Activated naive CD4-positive, alpha-beta T cell treated with Interleukin-2 at 50 U/mL for 16 hours (primary cell): ENCODE measurements at places on chromosomes 16 and 17.

DNA sequence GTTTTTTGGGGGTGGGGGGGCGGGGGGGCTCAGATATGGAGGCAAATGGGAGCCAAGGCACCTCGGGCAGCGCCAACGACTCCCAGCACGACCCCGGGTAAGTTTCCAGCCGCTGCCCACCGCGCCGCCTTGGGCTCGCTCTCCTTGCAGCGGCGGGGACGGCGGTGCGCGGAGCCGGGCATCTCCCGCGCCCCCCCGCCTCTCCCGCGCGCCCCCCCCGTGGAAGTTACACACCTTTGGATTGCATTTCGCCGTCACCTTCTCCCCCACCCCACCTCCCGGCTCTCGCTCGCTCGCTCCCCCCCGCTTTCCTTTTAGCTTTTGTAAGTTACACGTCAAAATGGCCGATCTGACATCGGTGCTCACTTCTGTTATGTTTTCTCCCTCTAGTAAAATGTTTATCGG, 387 bp downstream of the MSI2 start:
- DNase-seq, result peak; percentile 56

GRCh38 chr17:42441371-42442195, 17.1 kb upstream of the ATP6V0A1 start:
- DNase-seq, result no peak

DNA sequence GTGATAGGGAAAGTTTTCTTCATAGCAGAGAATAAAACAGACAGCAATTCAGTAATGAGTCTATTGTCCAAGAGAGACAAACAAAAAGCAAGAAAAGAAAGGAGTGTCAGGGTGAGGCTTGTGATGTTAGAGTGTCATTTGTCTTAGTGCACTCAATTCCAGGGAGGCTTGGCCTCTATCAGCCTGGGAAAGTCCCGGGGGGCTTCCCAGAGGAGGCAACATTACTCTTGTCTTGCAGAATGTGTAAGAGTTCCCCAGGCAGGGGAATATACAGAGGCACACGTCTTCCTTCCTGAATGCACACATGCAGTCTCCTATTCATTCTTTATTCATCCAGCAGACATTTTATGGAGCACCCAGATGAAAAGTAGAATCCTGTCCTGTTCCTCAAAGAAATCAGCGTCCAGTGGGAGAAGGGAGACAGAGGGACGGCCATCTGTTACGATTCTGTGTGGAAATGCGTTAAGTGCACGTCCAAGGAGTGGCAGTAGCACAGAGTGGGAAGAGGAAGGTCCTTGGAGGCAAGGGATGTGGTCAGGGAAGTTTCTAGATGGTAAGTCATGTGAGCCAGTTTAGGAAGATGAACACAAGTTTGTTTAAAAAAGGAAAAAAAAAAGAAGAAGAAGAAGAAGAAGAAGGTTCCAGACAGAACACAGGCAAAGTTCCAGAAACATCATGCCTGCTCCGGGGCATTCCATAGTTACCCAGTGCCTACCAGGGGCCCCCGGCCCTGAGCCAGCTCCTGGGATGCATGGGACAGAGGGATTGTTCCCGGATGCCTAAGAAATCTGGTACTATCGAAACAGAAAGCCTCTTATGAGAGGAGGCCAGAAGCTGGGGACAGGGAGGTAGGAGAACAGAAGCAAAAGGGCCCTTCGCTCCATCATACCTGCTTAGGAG, 21.1 kb downstream of the CACNG4 start:
- DNase-seq, result no peak

- DNase-seq, result no peak
These were observed 41.9 kb upstream of the POLR3E start for GRCh38 chr16:22255335-22255734.

GRCh38 chr16:12061336-12062055, 85.0 kb downstream of the SNX29 start:
- no peak for DNase-seq

- DNase-seq, result no peak
These were observed 41.4 kb downstream of the MRTFB start for GRCh38 chr16:14112539-14112856.

DNA sequence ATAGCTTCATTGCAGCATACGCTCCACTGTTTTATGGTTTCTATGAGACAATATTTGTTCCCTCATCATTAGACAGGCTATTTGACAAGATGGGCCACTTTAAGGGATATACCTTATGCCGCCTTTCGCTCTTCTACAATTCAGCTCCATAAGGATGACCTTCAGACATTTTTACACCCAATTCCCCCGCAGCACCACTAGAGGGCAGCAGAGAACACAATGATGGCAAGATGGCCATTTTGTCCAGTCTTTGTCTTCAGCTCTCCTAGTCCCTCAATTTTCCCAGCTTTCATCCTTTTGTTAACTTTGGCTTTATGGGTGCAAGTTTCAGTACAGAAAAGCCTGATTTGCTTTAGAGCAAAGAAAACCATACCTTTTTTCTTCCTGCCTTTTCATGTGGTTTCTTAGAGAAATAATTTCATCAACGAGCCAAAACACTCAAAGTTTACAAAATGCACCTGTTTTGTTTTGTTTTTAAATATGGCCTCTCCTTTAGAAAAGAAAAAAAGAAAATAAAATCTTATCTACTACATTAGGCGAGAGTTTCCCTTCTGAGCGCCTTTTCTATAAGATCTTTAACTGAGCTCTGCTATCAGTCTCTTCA, 355.3 kb downstream of the TOX3 start:
- DNase-seq, result peak; percentile 46

GRCh38 chr17:48472411-48473281, 42.6 kb upstream of the SKAP1 start:
- DNase-seq, result no peak

GRCh38 chr17:4090898-4091297, 51.9 kb downstream of the ZZEF1 start:
- no peak for DNase-seq

DNA sequence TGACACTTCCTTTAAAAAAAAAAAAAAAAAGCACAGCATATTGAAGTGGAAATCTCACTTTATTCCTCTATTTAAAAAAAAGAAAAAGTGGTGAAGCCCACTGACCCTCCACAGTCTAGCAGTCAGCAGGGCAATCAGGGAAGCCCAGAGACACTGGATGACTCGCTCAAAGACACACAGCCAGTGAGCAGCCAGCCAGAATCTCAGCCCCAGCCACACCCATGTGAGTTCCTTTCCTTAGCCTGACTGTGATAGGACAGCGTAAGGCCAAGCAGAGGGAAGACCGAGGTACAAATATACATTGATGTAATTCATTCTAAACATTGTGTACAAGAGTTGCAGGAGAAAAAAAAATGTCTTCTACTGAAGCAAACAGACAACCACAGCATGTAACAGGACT, 22.5 kb downstream of the XPO6 start:
- DNase-seq, result peak; percentile 29

- no peak for DNase-seq
These were observed 214.0 kb downstream of the CDH11 start for GRCh38 chr16:64907844-64908243.

- DNase-seq, result no peak
These were observed 44.3 kb downstream of the ABCA8 start for GRCh38 chr17:68910789-68911431.

GRCh38 chr16:75203096-75203495, 3.9 kb downstream of the CTRB2 start:
- DNase-seq, result no peak

- no peak for DNase-seq
These were observed 20.2 kb downstream of the CACNG4 start for GRCh38 chr17:66984730-66985129.

GRCh38 chr17:77725846-77726245, 232.7 kb upstream of the TNRC6C start:
- DNase-seq, result no peak

DNA sequence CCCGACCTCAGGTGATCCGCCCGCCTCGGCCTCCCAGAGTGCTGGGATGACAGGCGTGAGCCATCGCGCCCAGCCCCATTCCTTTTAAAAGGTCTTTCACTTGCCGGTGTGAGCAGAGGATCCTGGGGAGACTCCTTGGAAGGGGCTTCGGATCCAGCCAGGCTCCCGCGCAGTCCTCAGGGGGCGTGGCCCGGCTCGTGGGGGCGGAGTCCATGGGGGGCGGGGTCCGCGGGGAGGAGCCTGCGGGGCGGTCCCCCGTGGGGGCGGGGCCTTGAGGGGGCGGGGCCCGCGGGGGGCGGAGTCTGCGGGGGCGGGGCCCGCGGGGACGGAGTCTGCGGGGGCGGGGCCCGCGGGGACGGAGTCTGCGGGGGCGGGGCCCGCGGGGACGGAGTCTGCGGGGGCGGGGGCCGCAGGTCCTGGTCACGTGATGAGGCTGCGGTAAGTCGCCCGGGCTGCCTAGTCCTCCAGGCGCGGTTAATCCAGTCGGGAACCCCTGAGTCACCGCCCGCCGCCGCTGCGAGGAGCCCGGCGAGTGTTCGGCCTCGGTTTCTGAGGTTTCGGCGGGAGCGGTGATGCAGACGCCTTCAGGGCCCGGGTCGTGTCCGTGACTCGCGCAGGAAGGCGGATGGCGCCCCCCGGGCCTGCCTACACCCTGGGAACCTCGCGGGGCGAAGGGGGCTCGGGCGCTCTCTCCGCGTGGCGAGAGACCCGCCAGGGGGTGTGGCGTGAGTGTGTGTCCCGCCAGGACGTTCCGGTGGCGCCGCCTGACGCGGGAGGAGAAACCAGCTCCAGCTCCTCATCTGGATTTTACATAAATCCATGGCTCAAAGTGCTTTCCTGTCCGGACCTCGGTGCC, 23.6 kb upstream of the ABR start:
- peak; percentile 56 for DNase-seq

DNA sequence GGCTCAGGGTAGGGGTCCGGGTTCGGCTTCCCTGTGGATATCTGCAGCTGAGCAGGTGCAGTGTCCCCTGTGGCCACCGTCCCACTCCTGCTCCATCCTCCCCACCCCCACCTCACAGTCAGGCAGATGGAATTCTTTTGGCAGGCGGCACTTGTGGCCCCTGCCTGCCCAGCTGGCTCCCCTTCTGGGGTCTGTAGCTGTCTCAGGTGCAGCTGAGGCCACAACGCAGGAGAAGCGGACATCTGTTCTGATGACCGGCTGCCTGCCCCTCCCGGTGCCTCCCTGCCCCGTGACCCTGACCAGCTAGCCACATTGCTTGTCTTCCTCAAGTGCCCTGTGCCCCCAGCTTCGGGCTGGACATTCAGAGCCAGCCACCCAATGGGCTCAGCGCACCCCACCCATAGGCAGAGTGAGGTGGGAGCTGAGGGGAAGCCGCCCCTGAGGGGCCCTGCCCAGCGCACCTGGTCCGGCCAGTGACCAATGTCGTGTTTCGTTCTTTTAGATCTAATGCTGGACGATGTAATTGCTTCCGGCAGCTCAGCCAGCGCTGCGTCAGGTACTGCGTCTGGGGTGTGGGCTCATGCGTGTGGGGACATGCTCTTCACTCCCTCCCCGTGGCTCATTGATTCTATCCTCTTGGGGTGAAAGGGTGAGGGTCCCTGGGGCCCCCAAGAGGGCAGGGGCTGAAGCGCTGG, 25.2 kb upstream of the ABCC3 start:
- DNase-seq, result no peak

GRCh38 chr17:81050645-81051625, 16.0 kb downstream of the BAIAP2 start:
- no peak for DNase-seq

GRCh38 chr16:66478733-66479511, 51.8 kb downstream of the BEAN1 start:
- peak; percentile 85 for DNase-seq

GRCh38 chr16:84605339-84605848, 12.5 kb downstream of the COTL1 start:
- DNase-seq, result no peak

- no peak for DNase-seq
These were observed 86.1 kb upstream of the SALL1 start for GRCh38 chr16:51237207-51237606.

DNA sequence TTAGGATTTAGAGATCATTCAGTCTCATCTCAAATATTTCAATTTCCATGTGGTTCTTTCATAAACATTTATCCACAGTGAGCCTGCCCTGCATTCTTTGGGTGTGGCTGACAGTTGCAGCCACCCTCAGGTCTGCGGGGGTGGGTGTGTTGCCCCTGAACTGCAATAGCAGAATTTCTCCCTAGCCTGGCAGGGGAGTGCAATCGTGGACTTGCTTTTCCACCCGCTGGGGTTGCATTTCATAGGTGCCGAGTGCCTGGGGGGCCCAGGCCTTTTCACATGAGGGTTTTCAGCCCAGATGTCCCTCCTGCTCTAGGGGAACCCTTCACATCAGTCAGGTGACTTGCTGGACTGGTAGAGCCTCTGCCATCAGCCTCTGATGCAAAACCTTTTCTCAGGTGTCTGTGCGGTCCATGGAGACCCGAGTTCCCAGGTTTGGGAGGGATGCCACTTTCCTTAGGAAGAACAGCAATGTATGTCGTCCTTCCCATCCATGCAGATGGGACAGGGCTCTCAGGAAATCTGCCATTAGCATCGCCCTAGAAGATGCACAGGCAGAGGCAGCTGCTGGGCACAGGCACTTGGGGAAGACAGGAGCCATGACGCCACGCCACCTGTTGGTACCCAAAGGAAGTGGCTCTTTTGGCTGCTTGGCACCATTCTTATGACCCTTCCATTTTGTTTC, 2.4 kb upstream of the USP36 start:
- DNase-seq, result peak; percentile 66

- DNase-seq, result no peak
These were observed 10.6 kb downstream of the LIG3 start for GRCh38 chr17:34990921-34991365.

DNA sequence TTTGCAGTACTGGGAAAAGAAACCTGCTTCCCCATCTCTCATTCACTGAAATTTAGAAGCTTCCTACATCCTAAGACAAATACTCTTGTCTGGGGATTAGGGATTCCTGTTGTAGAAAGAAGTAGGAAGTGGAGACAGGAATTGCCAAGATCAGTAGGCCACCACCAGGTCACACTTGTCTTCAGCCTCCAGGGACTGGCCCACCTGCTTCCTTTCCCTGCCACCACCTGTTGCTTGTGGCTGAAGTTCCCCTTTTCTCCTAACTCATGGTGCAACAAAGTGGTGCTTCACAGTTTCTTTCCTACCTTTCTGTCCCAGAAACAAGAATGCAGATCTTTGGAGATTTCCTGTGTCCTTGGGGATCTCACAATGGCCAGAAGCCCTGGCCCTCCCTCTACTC, 82.4 kb downstream of the WNT3 start:
- DNase-seq, result no peak

GRCh38 chr16:54281535-54282201, 4.9 kb downstream of the IRX3 start:
- no peak for DNase-seq

- no peak for DNase-seq
These were observed 26.3 kb downstream of the SMURF2 start for GRCh38 chr17:64635647-64636305.

GRCh38 chr17:81091774-81092517, 57.0 kb downstream of the BAIAP2 start:
- no peak for DNase-seq

GRCh38 chr17:76704805-76705204, 6.0 kb downstream of the MXRA7 start:
- DNase-seq, result no peak

DNA sequence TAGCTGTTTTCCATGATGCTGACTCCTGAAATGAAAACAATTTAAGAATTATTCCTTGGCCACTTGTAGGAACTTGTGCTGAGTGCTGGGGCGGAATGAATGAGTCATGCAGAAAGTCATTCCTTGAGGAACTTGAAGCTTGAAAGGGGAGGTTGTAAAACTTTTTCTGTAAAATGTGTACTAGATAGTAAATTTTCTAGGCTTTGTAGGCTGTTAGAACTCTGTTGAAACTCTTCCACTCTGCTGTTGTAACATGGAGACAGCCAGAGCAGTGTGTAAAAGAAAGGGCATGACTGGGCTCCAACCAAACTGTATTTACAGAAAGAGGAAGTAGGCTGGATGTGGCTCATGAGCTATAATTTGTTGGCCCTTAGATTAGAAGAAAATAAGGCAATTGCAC, 46.1 kb downstream of the ABCA8 start:
- no peak for DNase-seq

- DNase-seq, result peak; percentile 37
These were observed 1.1 kb downstream of the SOCS3 start for GRCh38 chr17:78358538-78359320.

GRCh38 chr17:67902511-67903231, 77.4 kb downstream of the BPTF start:
- no peak for DNase-seq
